Hematopoietic multipotent progenitor cell treated with erythropoietin and hydrocortisone succinate and interleukin-3 and kit ligand, for 15 days (in vitro differentiated cells): ENCODE measurements at places on chromosomes 16 and 17.
A peak's percentile ranks its signal among the peaks of the same experiment; 100 is the strongest.

DNA sequence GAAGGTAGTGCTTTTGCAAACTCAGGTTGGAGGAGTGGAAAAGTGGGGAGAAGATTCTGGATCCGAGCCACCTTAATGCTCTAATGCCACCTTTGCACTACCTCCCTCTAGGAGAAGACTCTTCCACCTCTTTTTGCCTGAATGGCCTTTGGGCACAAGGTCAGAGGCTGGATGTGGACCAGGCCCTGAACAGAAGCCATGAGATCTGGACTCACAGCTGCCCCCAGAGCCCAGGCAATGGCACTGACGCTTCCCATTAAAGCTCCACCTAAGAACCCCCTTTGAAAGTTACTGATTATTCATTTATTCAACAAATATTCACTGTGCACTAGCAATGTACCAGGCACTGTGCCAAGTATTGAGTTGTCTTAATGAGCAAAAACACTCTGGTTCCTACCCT lies 3.2 kb downstream of the SHBG start:
- no peak for DNase-seq

DNA sequence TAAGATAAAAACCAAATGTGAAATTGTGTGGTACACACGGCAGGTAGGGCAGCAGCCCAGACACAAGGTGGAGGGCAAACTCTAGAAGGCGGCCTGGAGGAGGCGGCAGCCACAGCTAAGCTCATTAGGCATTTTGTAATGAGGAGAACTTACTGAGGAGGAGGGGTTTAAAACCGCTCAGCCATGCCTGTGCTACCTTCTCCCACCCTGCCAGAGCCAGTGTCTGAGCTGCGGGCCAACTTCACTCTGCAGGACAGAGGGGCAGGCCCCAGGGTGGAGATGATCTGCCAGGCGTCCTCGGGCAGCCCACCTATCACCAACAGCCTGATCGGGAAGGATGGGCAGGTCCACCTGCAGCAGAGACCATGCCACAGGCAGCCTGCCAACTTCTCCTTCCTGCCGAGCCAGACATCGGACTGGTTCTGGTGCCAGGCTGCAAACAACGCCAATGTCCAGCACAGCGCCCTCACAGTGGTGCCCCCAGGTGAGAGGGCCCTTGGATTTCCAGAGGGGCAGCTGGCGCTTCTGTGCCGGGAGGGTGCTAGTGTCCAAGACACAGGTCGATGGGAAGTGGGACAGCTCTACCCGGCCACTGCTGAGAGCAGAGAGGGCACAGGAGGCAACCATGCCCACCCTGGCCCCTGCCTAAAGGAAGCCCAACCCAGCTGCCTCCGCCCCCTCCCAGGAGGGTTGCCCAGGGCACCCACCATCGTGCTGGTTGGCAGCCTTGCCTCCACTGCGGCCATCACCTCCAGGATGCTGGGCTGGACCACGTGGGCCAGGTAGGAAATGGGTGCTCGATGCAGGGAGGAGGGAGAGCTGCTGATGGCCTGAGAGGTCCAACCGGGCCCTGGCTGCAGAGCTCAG lies 4.3 kb upstream of the SYNGR2 start:
- DNase-seq, result no peak

DNA sequence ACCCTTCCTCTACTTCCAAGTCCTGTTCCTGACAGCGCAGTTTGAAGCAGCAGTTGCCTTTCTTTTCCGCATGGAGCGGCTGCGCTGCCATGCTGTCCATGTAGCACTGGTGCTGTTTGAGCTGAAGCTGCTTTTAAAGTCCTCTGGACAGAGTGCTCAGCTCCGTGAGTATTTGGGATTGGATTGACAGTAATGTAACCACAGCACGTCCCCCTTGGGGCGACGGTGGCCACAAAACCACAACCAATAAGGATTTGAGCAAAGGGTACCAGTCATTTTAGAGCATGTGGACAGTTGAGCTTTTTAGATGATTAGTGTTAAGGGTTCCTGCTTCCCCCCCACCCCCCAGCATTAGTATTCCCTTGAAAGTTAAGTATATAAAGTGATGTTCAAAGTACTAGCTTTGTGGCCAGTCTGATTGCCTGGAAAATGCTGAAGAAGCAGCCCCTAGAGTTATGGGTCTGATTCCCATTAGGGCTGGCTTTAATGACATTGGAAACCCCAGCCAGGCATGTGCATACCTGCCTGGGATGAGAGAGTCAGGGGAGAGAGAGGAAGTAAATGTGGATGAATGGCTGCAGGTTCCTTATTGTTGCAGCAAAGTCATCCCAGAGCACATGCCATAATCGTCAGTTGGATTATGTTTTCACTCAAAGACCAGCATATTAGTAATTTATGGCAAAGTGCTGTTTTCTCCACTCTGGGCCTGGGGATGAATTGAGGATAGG lies 31.6 kb upstream of the SLC12A3 start:
- no peak for DNase-seq

DNA sequence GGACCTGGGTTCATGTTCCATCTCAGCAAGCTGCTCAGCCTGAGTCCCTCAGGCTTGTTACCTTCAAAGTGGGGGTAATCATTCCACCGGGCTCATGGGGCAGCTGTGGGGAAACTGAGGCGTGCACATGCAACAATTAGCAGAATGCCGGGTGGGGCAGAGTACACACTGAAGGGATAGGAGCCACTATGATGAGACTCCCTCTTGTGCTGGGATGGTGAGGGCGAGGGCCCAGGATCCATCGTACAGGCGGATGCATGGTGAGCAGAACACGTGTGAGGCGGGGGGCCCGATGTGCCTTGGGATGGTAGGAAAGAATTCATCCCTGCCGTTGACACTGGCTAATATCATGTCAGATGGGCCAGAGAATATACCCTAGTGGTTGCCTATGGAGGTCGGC lies 25.5 kb upstream of the MAP3K14 start:
- no peak for DNase-seq

DNA sequence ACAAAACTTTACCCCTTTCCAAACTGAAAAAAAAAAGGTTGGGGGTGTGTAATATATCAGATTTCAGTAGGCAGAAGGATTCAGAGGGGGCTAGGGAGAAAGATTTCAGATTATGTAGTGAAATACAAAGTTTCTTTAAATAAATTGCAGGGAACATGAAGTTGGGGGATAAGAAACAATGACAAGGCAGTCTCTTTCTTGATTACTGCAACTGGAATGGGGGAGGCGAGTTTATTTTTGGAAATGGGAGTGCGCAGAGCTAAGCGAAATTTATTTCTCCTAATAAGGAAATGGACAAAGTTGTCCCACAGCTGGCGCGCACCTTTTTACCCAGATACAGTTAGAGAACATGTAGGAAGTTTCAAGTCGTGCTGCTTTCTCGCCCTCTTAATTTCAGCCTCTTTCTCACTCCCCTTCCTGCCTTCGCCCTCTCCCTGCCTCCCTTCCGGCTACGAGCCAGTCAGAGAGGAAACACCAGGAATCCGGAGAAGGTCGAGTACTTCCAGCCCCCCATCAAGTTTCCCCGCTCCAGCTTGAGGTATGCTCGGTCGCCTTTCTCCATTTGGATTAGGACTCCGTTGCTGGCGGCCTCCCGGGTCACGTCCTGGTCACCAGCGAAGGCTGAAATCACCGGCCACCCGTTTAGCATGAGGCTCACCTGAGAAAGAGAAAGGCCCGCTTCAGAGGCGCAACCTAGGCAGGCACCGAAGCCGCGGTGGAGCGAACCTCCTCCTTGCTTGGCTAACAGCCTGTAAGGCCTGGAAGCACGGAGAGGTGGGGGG lies 2.5 kb downstream of the CBLN1 start:
- DNase-seq, result no peak

GRCh38 chr17:82098939-82099763 lies 1.1 kb upstream of the FASN start:
- DNase-seq, result no peak

GRCh38 chr17:40556884-40557414 lies 8.3 kb downstream of the CCR7 start:
- no peak for DNase-seq

- DNase-seq, result no peak
Measured at GRCh38 chr16:89583197-89583894, 7.8 kb downstream of the CPNE7 start.

- DNase-seq, result no peak
Measured at GRCh38 chr16:87371261-87371866, 12.2 kb downstream of the FBXO31 start.

GRCh38 chr17:61144137-61144536 lies 255.5 kb upstream of the TBX2 start:
- DNase-seq, result peak; percentile 24

DNA sequence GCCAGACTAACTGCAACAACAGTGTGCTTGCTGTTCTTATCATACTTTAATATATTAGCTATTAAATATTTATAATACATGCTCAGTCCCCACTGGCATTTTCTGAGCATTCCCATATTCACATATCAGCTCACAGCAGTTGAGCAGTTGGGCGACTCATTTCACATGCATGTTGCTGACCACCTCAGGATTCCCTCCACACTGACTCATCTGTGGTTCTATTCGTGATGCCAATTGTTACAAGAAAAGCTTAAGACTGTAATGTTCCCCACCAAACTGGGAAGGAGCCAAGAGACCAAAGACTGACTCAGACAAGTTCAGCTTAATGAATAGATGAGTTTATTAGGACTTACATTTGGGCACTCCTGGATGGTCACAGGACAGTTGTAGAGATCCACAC lies 100.3 kb upstream of the KIF2B start:
- DNase-seq, result no peak

DNA sequence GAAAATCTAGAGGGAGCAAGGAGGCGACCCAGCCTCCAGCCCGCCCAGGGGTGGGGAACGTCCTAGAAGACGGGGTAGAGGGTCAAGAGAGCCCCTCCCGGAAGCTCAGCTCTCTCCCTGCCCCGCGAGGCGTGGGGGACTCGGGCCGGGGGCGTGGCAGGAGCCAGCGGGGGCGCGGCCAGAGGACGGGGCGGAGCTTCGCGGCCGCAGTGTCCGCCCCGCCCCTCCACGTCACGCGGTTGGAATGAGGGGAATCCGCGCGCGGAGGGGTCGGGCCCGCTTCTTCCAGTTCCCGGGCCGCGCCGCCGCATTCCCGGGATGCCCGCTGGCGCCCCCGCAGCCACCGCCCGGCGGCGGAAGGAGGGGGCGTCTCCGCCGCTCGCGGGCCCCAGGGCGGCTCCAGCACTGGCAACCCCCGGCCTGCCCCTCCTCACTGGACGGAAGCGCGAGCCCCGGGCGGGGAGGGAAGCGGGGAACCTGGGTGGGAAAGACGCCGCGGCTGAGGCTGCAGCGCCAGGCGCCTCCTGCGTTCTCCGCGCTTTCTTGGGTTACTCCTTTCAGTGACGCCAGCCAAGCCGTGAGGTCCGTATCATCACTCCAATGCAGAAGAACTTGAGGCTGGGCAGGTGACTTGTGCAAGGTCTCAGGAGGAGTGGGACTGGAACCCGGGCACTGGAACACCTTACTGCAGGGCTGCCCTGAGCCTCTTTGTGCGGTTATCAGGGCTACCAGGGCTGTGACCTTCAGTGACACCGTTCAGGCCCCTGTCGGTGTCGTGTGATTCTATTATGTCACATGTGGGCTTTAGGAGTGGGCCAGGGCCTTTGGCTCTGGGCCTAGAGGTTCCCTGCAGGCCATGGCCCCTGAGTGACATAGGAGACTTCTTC lies 4.3 kb downstream of the MYO1C start:
- peak; percentile 75 for DNase-seq

DNA sequence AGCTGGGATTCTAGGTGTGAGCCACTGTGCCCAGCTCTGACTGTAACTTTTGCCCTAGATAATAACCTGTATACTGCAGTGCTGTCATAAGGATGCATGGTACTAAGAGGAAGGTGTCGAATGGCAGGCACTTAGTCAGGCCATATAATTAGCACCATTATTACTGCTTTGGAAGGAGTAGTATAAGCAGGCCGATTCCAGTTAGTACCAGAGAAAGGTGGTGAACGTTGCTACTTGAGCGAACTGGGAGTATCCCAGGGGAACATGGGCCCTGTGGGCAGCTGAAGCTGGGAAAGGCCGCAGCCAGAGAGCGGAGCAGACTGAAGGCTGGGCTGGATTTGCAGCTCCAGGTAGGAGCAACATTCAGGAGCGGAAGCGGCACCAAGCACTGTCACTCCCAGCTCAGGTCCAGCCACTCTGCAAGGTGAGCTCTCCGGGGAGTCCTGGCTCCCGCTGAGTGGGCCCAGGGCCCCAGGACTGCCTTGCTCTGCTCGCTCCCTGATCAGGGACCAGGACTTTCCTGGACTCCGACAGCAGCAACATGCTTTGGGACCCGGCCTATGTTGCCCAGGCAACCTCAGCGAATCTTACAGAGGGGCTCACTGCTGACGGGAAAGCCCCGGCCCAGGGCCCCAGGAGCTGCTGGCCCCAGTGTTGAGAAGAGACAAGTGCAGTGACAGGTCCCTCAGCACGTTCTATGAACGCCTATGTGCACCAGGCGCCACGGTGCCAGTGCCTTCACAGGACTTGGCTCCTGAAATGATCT lies 28.6 kb downstream of the C16orf74 start:
- DNase-seq, result no peak

DNA sequence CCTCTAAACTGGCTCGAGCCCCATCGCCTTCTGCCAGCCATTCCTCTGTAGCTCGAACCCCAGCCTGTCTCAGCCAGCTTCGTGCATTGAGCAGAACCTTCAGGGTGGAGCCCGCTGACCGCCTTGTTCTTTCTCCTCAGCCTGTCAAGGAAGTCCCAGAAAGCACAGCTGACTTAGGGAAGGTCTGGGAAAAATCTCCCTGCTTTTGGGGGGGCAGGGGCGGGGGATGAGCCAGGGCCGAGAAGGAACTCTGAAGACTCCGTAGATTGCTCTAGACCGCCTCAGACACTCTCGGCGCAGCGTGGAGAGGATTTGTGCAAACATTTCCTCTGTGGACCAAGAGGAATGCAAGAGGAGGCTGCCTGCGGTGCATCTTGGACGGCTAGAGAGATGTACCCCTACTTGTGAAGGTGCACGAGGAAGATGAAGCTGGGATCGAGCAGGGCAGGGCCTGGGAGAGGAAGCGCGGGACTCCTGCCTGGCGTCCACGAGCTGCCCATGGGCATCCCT lies at the start of gene GLP2R:
TSS of gene GLP2R (plus strand) at position 284 of the 510 bp plus-strand sequence. CDS start at position 424, 140 bp downstream.
- no peak for DNase-seq

- peak; percentile 39 for DNase-seq
Measured at GRCh38 chr17:17837380-17837821, 615 bp upstream of the SREBF1 start.

GRCh38 chr16:80404847-80405246 lies 135.9 kb upstream of the DYNLRB2 start:
- no peak for DNase-seq

DNA sequence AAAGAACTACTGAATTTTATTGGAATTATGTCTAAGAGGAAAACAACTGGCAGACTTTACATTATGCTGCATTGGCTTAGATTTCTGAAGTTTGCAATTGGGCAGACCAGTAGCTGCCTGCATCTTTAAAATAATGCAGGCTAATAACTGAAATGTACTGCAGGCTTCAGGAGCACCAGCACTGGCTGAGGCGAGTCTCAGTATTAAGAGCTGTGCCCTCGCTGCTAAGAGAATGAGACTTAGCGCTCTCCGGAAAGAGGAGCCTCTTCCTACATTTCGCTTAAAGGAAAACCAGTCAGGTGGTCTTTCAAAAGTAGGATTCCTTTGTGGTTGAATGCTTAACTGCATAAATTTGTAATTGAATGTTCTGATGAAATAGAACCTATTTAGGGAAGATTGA lies 885 bp downstream of the CNTNAP4 start:
- DNase-seq, result no peak
